ENCODE measurements at places on chromosomes 13 and 19.

- DNase-seq: no peak
Measured at GRCh38 chr19:32336259-32337083, 8.9 kb upstream of the ZNF507 start.

DNA sequence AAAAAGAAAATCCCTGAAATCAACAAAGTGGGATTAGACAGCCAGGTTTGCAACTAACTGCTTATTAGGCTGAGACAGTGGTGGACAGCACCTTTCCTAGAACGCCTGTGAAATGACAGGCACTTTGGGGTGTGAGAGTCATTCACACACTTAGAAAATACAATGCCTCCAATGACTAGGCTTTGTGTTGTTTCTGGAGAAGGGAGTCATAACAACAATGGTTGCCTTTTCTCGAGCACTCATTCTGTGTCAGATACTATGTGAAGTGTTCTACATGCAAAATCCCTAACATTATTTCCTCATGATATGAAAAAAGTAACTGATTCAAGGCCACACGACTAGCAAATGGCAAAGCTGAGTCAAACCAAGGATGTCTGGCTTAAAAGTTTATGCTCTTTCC lies 41.2 kb downstream of the SACS start:
- no peak for DNase-seq

- DNase-seq: no peak
Measured at GRCh38 chr13:34764246-34764645, 177.8 kb upstream of the NBEA start.

- DNase-seq: no peak
Measured at GRCh38 chr19:18282788-18283141, 1.3 kb upstream of the JUND start.

DNA sequence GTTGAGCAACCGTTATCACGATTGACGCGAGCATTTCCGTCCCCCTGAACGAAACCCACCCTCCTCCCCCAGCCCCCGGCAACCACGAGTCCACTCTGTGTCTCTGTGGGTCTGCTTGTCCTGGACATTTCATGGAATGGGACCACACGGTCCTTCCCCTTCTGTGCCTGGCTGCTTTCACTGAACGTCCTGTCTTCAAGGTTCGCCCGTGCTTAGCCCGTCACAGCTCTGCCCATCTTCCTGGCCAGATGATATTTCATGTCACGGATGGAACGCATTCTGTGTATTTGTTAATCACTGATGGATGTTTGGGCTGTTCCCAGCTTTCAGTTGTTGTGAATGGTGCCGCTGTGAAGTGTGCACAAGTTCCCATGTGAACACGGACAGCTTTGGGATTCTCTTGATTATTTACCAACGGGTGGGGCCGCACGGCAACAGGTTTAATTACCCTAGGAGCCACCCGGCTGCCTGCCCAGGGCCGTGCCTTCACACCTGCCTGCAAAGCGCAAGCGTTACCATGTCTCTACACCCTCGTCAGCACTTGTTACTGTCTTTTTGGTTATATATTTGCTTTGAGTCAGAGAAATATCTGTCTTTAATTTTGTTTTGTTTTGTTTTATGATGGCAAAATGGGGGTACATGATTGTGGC lies 42.5 kb downstream of the RASA3 start:
- no peak for DNase-seq

DNA sequence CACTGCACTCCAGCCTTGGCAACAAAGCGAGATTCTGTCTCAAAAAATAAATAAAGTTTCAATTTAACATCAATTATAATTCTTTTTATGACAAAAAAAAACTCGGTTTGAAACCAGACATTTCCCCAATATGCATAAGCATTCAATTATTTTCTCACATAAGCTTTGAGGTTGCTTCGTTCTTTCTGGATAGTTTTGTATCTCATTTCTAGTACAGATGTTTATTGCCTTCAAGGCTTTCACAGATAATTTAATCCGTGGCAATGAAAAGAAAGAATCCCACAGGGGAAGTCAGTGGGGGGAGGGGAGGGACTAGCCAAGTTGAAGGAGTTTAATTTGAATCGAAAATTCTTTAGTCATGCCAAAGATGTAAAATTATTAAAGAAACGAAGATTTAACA lies 29.6 kb upstream of the TSC22D1 start:
- DNase-seq: no peak

DNA sequence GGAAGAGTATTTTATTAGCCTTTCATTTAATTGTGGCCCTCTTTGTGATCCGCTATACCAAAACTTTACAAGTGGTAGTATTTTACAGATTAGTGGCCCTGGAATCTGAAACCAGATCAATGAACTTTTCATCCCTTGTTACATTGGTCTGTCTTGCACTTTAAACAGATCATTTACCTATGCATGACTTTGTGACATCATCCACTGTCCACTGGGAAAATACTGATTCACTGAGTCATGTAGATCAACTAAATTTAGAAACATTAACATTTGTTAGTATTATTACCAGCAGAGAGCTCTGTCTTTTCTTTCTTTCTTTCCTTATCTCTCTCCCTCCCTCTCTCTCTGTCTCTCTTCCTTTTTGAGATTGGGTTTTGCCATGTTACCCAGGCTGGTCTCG lies 17.5 kb downstream of the PCDH8 start:
- no peak for DNase-seq

DNA sequence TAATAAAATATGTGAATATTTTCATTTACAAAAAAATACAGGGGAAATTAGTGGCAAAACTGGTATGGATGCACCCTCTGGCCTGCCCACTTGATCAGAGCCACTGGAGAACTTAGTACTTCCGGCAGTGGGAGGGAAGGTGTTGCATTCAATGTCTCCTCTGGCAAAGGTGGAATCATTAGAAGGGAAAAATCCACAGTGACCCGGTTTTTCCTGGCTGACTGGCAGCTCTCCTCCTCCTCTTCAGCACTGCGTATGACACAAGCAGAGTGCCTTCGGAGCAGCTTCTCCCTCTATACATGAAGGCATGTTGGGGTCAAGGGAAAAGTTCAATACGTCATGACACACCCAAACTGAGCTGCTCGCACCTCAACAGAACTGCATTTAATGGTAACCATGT lies 102.0 kb upstream of the SLC15A1 start:
- DNase-seq: no peak

DNA sequence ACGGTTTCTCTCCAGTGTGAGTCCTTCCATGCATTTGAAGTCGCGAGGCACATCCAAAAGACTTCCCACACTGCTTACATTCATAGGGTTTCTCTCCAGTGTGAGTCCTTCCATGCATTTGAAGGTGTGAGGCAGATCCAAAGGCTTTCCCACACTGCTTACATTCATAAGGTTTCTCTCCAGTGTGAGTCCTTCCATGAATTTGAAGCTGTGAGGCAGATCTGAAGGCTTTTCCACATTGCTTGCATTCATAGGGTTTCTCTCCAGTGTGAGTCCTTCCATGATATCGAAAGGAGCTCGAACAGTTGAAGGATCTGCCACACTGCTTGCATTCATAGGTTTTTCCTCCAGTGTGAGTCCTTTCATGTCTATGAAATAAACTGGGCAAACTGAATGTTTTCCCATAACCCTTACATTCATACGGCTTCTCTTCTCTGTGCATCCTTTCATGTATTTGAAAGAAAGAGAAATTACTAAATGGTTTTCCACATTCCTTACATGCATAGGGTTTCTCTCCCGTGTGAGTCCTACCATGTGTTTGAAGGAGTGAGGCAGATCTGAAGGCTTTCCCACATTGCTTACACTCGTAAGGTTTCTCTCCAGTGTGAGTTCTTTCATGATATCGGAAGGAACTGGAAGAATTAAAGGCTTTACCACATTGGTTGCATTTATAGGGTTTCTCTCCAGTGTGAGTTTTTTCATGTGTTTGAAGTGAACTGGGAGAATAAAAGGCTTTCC lies 20.3 kb downstream of the ZNF433 start:
- no peak for DNase-seq

GRCh38 chr13:28854657-28855056 lies 34.5 kb downstream of the MTUS2 start:
- DNase-seq: no peak

DNA sequence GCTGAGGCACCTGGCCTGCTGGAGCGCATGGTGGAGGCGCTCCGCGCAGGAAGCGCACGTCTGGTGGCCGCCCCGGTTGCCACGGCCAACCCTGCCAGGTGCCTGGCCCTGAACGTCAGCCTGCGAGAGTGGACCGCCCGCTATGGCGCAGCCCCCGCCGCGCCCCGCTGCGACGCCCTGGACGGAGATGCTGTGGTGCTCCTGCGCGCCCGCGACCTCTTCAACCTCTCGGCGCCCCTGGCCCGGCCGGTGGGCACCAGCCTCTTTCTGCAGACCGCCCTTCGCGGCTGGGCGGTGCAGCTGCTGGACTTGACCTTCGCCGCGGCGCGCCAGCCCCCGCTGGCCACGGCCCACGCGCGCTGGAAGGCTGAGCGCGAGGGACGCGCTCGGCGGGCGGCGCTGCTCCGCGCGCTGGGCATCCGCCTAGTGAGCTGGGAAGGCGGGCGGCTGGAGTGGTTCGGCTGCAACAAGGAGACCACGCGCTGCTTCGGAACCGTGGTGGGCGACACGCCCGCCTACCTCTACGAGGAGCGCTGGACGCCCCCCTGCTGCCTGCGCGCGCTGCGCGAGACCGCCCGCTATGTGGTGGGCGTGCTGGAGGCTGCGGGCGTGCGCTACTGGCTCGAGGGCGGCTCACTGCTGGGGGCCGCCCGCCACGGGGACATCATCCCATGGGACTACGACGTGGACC lies 9.7 kb upstream of the STRN4 start:
- DNase-seq: no peak

GRCh38 chr13:38350114-38350617 lies 515 bp downstream of the UFM1 start:
- DNase-seq: peak; percentile 24

DNA sequence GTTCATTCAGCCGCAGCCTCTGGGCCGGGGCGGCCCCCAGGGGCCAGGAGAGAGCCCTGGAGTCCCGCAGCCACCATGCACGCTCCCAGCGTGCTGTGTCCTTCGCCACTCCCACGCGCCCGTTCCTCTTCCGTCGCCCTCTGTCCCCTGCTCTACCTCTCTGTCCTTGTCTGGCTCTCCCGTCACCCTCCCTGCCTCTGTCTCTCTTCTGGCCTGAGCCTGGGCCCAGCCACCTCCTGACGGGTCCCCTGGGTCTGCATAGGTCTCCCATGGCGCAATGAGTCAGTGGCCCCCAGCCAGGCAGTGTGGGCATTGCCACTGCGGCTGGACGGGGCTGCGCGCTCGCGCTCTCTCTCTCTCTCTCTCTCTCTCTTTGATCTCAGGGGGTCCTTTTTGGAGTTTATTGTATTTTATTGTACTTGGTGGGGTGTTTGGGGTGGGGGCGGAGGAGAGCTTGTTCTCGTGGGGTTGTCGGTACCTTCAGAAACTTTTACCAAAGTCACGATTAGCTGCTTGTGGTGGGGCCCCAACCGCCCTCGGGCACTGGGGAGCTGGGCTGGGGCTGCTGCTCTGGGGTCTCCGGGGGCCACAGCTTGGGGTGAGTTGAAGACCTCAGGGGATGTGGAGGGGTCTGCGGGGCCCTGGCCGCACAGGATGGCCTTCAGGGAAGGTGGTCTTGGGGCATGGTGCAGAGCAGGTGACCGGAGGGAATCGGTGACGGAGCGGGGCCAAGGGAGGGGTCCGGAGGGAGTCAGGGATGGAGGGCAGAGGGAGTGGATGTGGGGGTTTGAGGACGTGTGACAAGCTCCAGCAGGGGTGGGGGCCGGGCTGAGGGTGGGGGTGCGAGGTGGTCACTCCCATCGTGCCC lies 1.7 kb upstream of the TGFBR3L start:
- no peak for DNase-seq

GRCh38 chr13:41231786-41232185 lies 31.6 kb downstream of the MTRF1 start:
- DNase-seq: no peak

DNA sequence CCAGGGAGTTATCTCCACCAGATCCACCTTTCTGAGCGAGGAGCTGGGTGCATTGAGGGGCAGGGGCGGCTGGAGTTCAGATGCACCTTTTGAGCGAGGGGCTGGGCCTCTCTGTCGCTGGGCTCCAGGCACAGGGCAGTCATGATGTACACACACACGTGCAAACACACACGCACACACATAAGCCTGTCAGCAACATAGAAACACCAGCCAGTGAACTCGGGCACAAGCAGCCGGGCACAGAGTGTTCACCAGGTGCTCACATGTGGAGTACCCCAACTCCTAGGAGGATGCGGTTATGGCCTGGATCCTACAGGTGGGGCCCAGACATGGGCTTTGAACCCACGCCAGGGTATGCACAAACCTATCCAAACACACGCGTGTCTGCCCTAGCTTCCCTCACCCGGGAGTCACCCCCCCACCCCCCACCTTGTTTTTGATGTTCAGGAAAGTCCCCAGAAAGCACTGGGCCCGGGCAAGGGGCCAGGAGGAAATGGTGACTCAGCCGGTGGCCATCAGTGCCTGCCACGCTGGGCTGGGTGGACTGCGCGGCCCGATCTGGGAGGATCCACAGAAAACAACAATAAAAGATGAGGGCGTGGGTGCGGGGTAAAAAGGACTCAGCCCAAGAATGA lies 13.3 kb downstream of the ARRDC2 start:
- DNase-seq: peak; percentile 59

DNA sequence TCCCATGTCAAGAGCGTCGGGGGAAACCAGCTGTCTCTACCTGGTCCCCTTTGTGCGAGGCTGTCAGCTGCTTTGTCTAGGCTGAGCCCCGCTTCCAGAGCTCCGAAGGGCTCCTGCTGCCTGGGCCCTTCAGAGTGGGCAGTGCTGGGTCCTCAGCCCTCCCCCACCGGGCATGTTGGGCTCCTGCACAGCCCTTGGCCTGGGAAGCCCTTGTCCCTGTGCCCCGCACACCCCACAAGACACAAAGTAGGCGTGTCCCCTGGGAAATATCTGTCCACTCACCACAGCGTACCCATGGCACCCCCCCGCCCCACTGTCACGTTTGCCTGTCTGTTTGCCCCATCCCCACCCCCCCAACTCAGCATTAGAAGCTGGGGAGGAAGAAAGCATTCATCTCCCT lies 39.6 kb upstream of the RANBP3 start:
- no peak for DNase-seq

GRCh38 chr13:38141792-38142191 lies 207.9 kb upstream of the UFM1 start:
- no peak for DNase-seq

GRCh38 chr13:84417416-84417815 lies 535.1 kb upstream of the SLITRK1 start:
- DNase-seq: no peak

GRCh38 chr13:43804461-43805070 lies 17.8 kb upstream of the ENOX1 start:
- DNase-seq: no peak

DNA sequence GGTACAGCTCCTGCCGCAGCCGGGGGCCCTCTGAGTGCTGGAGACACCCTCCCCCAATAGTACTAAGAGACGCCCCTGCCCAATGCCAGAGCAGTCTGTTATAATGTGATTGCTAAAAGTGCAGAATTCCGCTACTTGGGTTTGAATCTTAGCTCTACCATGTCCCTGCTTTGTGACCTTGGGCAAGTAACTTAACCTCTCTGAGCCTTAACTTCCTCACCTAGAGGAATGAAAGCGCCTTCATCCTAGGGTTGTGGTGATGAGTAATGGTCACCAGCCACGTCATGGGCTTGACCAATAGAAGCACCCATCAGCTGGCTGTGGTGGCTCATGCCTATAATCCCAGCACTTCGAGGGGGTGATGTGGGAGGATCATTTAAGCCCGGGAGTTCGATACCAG lies 6.5 kb downstream of the PLEKHG2 start:
- DNase-seq: no peak

Data from stimulated activated CD8-positive, alpha-beta memory T cell treated with anti-CD3 and anti-CD28 coated beads, Interleukin-4, amount 100 ng/mL, for 4 hours (primary cell).